ENCODE measurements at places on chromosomes 2 and 18.

GRCh38 chr2:60567919-60568768 lies 14.7 kb upstream of the BCL11A start:
- DNase-seq: no peak

GRCh38 chr2:21035974-21036707 lies 7.7 kb downstream of the APOB start:
- DNase-seq: no peak

DNA sequence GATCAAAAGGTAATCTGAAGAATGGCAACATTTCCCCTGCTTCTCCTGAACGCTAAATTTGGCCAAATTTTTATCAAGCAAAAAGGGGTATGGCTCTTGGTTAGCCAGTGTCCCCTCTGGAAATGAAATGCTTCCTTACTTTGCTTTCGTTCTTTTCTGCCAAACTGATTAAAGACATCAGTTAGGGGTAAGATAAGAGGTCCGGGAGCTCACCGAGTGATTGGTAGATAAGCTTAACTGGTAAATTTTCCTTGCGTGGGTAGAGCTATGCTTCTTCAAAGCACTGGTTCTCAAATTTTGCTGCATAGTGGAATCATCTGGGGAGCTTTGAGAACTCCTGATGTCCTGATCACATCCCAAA lies 62.7 kb upstream of the MAPRE2 start:
- DNase-seq: no peak

GRCh38 chr2:43185146-43185545 lies 41.3 kb downstream of the ZFP36L2 start:
- peak; percentile 40 for DNase-seq

DNA sequence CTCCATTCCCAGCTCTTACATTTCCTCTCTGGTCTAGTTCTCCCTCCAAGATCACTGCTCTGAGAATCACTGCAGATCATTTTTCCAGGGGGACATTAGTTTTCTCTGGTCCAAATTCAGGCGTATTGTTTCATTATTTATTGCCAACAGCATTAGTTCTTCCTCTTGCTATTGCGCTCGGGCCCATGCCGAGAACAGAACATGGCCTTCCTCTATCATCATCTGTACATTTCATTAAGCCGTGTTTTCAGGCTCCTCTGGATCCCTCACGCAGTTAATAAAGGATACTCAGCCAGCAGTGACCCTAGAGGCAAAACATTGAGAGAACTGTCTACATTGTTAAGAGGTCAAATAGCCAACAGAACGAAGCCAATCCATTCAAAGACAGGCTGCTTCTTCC lies 63.9 kb downstream of the CCBE1 start:
- no peak for DNase-seq

DNA sequence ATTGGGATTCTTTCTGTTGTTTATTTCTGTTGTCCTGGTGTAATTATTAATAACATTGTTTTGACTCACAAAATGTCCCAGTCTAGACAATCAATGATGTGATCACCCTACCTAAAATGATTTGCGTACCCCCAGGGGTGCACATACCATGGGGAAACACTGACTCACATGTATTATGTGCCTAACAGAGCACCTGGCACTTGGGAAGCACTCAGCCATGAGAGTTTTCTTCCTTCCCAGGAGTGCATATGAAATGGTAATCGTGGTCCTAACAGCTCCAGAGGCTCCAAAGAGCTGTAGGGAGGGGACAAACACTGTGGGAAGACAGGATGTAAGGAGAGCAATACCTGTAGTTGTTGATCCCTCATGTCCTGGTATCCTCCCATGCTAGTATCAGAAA lies 187.8 kb upstream of the ERBB4 start:
- no peak for DNase-seq

GRCh38 chr2:151976945-151977353 lies 121.9 kb downstream of the CACNB4 start:
- DNase-seq: no peak

- DNase-seq: no peak
Measured at GRCh38 chr2:86522711-86523110, 40.5 kb downstream of the CHMP3 start.
